ENCODE measurements at places on chromosomes 12 and 14.
A peak's percentile ranks its signal among the peaks of the same experiment; 100 is the strongest.

- no peak for DNase-seq
Observed at GRCh38 chr12:120639771-120640721, at the start of gene CABP1. Gene CABP1, plus strand, starts transcription at chr12:120640626. Its CDS starts 60 bp downstream, at chr12:120640686.

DNA sequence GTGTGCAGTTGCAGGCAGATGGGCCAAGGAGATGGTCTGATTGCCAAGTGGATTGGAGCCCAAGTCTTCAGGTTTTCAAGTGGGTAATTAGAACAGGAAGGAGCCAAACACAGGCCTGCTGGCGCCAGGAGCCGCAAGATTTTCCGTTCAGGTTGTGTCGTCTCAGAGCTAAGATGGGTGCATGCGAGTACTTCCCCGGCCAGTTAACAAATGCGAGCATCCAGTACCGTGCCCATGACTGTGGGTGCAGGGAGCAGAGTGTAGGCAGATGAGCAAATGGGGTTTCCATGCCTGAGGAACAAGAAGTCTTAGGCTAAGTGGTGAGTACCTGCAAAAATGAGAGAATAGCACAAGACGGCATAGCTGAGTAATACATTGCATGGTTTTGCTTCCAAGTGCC lies 90.5 kb downstream of the CHST11 start:
- peak; percentile 66 for DNase-seq

GRCh38 chr12:108505129-108505528 lies 9.9 kb upstream of the FICD start:
- no peak for DNase-seq

- no peak for DNase-seq
Observed at GRCh38 chr12:105294886-105295479, 35.5 kb upstream of the C12orf75 start.

GRCh38 chr12:89350630-89351488 lies 1.4 kb downstream of the DUSP6 start:
- no peak for DNase-seq

GRCh38 chr14:98949051-98949450 lies 322.9 kb downstream of the BCL11B start:
- no peak for DNase-seq

DNA sequence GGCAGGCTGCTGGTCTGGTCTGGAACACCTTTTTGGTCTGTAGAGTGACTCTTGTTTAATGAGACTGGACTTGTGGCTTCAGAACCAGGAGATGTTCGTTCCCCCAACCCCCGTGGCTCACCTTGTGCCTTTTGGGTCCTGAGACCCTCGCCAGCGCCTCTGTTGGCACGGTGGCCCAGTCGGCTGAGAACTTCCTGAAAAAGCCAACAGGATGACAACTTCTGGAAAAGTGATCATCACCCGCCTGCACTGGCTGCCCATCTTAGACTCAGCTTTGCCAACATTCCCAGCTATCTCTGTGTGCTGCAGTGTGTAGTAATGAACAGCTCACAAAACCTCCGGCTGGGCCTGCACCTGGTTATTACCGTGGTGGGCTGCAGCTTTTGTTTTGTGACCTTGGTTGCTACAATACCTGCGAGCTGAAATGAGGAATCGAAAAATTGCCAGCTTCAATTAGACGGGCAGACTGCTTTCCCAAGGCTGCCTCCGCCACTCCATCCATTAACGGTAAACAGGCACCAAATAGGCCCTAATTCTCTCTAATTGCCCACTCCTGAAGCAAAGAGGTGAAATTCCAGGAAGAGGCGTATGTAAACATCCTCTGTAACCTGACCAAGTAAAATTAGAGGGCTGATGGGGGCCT lies 16.0 kb downstream of the MEG3 start:
- DNase-seq = no peak

- no peak for DNase-seq
Observed at GRCh38 chr14:29668201-29668600, 259.4 kb downstream of the PRKD1 start.

DNA sequence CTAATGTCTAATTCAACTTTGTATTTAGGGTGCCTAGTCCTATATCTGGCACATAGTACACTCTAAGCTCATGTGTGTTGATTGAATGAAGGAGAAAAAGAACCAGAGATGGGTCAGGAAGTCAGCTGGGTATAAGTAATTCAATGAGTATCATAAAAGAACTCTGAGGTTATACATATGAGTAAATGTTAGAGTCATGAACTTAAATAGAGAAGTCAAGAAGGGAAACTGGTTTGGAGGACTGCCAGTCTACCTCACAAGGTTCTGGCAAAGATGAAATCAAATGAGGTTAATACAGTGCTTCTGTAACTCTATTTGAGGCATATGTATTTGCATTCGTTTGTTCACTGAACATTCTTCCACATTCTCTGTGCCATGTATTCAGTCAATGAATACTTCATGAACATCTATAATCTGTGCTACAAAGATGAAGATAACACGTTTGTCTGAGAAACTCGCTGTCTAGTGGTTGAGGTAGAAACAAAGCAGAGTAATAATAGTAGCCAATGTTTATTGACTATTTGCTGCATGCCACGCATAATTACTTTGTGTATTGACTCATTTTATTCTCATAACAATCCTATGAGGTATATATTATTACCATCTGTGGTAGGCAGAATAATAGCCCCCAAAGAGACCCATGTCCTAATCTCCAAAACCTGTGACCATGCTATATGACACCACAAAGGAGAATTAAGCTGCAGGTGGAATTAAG lies 88.9 kb downstream of the PTGER2 start:
- DNase-seq = no peak

- DNase-seq = no peak
Observed at GRCh38 chr12:25752710-25753309, 199.7 kb upstream of the LMNTD1 start.

GRCh38 chr14:104567141-104567956 lies 12.2 kb upstream of the C14orf180 start:
- no peak for DNase-seq

DNA sequence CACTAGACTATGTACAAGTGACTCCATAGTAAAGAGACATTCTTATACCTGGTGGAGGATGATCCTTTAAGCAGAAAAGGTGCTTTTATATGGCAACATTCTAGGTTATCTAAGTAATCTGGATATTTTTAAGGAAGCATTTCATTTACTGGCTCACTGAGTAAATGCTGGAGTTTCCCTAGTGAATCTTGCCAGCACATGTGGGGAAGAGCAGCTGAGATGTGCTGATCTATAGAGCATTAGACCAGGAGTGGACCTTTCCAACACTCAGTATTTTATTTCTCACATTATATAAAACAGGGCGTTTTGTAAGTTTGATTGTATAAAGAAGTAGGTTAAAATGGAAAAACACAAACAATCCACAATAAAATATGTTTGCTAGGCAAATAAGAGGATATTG lies 478.5 kb downstream of the ATP23 start:
- no peak for DNase-seq

GRCh38 chr12:110530511-110530910 lies 28.4 kb downstream of the RAD9B start:
- no peak for DNase-seq
